ENCODE measurements at places on chromosomes 6 and 20.
A peak's percentile ranks its signal among the peaks of the same experiment; 100 is the strongest.

DNA sequence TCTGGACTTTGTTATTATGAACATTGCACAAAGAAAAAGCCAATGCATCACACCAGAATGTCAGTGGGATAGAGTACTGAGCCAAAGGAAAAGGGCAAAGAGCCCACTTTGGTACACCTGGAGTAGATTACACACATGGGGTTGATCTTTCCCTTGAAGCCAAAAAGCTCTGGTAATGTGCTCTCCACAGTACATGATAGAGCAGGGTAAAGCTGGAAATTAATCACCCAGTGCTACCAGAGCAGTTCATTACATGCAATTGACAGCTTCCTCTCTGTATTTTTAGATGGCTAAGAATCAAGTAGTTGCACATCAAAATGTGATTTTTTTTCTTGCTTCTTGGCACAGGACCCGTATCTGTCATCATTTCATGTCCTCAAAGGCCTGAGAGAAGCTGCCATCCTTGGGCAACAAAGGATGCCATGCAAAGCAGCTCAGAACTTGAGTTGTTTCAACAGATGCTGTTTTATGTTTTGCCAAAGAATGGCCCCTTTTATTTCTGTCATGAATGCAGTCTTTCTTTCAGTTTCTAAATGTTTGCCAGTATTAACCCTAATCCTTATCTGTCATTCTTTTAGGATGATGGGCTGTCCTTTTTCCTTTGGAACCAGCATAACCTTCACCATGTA lies 88.1 kb downstream of the HDGFL1 start:
- no peak overlapping the region for H3K4me3 ChIP-seq
- no peaks in the 10 kb centered on the region for H3K27me3 ChIP-seq
- H3K36me3 ChIP-seq, result no peaks in the 10 kb centered on the region
- H3K27ac ChIP-seq, result no peak overlapping the region
- H3K4me1 ChIP-seq, result no peaks in the 10 kb centered on the region

DNA sequence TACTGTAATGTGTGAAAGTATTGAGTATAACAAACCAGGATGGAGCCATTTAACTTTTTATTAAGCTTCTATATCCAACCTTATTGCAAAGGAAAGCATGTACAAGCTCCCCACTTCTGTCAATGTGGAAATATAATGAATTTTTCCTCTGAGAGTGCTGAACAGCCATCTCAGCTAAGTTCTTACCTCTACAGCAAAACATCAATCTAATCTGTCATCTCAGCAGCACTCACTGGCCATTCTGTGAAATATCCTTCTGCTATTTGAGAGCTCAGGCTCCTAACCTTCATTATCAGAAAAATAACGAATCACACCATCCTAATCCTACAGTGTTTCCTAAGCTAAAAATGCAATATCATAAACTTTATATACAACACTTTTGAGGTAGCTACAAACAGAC lies 194.0 kb upstream of the RNF217 start:
- H3K4me1 ChIP-seq, result no peaks in the 10 kb centered on the region
- no peak overlapping the region for H3K4me3 ChIP-seq
- DNase-seq, result no peak
- no peak overlapping the region for H3K27ac ChIP-seq

GRCh38 chr6:6293317-6293716 lies 27.1 kb downstream of the F13A1 start:
- no peaks in the 10 kb centered on the region for H3K27me3 ChIP-seq
- DNase-seq, result no peak
- H3K4me3 ChIP-seq, result no peak overlapping the region
- no peaks in the 10 kb centered on the region for H3K4me1 ChIP-seq

DNA sequence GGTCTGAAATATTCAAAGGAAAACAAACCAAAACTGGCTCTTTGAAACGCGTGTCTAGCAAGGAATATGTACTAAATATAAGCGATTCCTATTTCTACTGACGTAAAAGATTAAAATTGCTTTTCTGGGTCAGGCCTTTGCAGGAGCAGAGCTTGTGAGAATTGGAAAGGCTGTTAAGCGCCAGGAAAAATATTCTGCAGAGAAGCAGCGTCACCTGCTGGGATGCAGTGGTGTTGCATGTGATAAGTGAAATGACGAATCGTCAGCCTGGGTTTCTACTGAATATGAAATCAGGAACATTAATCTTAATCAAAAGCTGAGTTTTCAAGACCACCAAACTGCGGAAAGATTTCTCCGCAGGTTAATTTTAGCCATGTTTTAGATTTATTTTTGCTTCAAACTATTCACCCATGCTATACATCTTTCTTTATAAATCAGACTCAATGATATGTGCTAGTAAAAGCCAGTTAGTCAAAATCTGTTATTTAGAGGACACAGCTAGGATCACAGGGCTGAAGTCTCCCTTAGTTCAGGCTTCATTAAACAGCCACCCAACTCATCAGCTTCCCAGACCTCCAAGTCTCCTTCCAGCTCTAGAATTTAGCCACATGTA lies 67.4 kb downstream of the ALDH8A1 start:
- peak; percentile 64 for DNase-seq
- no peaks in the 10 kb centered on the region for H3K27me3 ChIP-seq
- H3K27ac ChIP-seq, result no peak overlapping the region
- no peak overlapping the region for H3K4me3 ChIP-seq
- no peaks in the 10 kb centered on the region for H3K36me3 ChIP-seq
- no peaks in the 10 kb centered on the region for H3K4me1 ChIP-seq

GRCh38 chr6:63272397-63272796 lies 47.4 kb downstream of the LGSN start:
- H3K27ac ChIP-seq, result no peak overlapping the region
- H3K27me3 ChIP-seq, result no peaks in the 10 kb centered on the region
- H3K4me3 ChIP-seq, result no peak overlapping the region
- H3K36me3 ChIP-seq, result no peaks in the 10 kb centered on the region

DNA sequence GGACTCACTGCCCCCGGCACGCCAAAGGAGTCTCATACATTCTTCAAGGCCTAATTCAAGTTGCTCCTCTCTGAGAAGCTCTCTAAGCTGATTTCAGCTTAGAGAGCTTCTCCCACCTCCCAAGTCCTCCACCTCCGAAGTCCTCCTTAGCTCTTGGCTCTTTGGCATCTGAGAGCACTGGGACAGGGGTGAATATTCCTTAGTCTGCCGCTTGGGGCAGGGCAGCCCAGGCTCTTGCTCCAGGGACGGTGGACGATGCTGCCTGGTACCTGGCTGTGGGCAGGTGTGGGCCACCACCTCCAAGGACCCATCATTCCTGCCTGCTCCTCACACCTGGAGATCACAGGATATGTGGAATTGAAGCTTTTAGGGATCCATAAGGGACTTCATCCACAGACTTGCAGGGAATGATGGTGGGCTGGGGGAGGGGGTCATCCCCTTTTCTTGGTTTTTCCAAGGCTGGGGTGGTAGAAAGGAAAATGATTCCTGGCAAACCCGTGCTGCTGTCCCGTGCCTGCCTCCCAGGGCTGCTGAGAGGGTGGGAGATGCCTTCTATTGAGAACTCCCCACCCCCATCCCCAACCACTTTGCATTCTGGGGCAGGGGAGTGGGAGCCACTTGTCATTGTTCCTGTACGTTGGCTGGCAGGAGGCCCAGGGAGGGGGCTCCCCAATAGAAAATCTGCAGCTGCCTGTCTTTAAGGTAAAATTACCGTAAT lies 57.4 kb downstream of the ARHGAP40 start:
- H3K4me1 ChIP-seq, result no peaks in the 10 kb centered on the region
- DNase-seq, result no peak
- no peak overlapping the region for H3K4me3 ChIP-seq
- H3K27me3 ChIP-seq, result no peaks in the 10 kb centered on the region
- H3K27ac ChIP-seq, result no peak overlapping the region

GRCh38 chr6:6287415-6287814 lies 33.0 kb downstream of the F13A1 start:
- no peak overlapping the region for H3K4me3 ChIP-seq
- H3K36me3 ChIP-seq, result no peaks in the 10 kb centered on the region
- no peak overlapping the region for H3K27ac ChIP-seq

GRCh38 chr20:2299301-2299700 lies 3.5 kb downstream of the TGM3 start:
- H3K27me3 ChIP-seq, result no peaks in the 10 kb centered on the region
- H3K4me3 ChIP-seq, result no peak overlapping the region
- no peaks in the 10 kb centered on the region for H3K36me3 ChIP-seq
- H3K4me1 ChIP-seq, result peaks cover 46% of the 10 kb centered on the region
- H3K27ac ChIP-seq, result peak overlapping the region; percentile 94

DNA sequence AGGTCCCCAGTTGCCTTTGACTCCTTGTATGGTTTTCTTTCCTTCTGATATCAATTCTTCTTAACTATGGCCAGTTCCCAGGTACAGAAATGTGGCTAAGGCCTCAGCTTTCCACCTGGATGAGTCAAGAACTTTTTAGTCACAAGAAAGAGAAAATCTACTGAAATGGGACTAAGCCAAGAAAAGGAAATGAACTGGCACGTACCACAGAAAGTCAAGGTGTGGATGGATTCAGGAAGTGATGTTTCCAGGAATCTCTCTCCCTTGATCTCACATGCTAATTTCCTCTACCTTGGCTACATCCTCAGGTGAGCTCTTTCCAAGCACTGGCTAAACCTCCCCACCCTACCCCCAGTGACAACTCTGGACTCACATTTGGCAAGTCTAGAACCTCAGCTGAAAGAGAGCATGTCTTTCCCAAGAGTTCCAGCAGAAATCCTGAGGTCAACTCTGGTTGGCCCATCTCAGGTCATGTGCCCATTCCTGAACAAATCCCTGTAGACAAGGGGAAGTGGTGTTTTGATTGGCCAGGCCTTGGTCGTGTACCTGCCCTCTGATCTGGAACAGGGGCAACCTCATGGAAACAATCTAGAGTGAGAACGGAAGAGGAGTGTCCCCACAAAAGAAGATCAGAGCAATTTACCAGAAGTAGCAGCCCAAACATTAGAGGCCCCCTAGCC lies 205.3 kb downstream of the NFATC2 start:
- H3K27ac ChIP-seq, result no peak overlapping the region
- H3K4me3 ChIP-seq, result no peak overlapping the region
- H3K36me3 ChIP-seq, result no peaks in the 10 kb centered on the region
- no peak for DNase-seq

- DNase-seq, result peak; percentile 43
- peak overlapping the region; percentile 92 for H3K4me3 ChIP-seq
- peak overlapping the region; percentile 82 for H3K27ac ChIP-seq
- H3K27me3 ChIP-seq, result no peaks in the 10 kb centered on the region
- no peaks in the 10 kb centered on the region for H3K36me3 ChIP-seq
Observed at GRCh38 chr6:26233649-26234420, 131.2 kb upstream of the BTN3A2 start.
